Endothelial cell of coronary artery (primary cell): ENCODE measurements at places on chromosomes 11 and 22. TPM values are rescaled to one million over a fixed set of nuclear protein-coding genes. Genes with fewer than 3 reads are reported as not detected.

Gene TALDO1
- 207 and 250 TPM in 2 replicates for total RNA-seq

Gene GNAZ
- 0.66 and 1.7 TPM in 2 replicates for total RNA-seq

Gene OR52E8
- not detected in 2 replicates for total RNA-seq

Gene PLAAT3
- 22.5 and 51.3 TPM in 2 replicates for total RNA-seq

Gene STK33
- total RNA-seq: 0.19 and 0.45 TPM in 2 replicates

Gene NCAM1
- 0.09 and 0.45 TPM in 2 replicates for total RNA-seq

Gene CNTN5
- not detected in 2 replicates for total RNA-seq

Gene DKK3
- 179 and 288 TPM in 2 replicates for total RNA-seq

Gene P4HA3
- 17.9 and 20.6 TPM in 2 replicates for total RNA-seq

Gene CENPM
- total RNA-seq: 9.2 and 22.0 TPM in 2 replicates

Gene ACR
- 0.19 and 0.27 TPM in 2 replicates for total RNA-seq

Gene IL10RA
- total RNA-seq: not detected in 2 replicates
